ENCODE measurements at places on chromosomes 3 and 15.

DNA sequence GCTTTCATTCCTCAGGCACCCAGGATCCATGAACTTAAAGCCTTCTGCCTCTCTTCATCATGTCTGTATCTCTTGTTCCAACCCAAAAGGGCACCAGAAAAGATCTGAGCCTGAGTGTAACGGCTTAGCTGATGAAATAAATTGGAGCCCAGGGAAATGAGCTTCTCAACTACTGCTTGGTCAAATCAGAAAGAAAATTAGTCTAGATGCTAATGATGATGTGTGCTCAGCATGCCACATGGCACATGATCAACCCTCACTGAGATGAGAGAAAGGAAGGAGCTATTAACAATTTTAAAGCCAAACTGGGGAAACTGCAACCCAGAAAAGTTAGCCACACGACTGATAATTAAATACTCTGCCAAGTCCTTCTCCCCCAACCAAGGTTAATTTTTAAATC, 325.7 kb downstream of the CNTN3 start:
- DNase-seq = no peak

DNA sequence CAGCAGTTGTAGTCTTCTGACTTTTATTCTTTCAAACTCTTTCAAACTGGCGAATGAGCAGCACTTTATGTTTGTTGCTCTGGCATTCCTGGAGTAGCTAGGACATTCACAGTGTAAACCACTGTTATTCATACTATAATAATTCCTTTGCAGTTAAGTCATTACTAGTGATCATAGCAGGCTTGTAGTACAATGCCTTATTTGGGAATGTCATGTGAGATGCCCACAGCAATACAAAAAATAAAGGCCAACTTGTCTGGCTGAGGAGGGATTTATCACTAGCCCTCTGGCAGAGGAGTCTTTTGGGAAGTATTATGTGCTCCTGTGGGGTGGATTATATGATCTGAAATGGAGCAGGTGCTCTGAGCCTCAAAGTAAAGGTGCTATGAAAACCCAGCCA, 197.2 kb downstream of the VGLL3 start:
- DNase-seq = no peak

DNA sequence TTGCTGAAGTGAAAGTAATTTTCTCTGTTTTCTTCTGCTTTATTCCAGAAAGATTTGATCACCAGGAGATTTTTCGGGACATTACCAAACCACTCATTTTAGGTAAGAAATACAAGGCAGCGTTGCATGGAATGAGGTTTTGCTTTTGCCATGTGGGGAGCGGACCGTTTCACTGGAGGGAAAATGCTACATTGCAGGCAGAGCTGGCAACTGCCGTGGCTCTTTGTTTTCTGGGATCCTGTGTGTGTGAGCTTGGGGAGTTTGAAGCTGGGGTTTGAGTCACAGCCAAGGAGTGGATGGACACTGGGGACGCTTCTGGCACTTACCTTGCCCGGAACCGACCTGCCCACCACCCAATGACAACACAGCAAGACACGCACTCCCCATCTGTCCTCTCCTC, 109.9 kb downstream of the APBA2 start:
- no peak for DNase-seq

- DNase-seq = no peak
Observed at GRCh38 chr3:87766721-87767120, 292.1 kb downstream of the CGGBP1 start.

DNA sequence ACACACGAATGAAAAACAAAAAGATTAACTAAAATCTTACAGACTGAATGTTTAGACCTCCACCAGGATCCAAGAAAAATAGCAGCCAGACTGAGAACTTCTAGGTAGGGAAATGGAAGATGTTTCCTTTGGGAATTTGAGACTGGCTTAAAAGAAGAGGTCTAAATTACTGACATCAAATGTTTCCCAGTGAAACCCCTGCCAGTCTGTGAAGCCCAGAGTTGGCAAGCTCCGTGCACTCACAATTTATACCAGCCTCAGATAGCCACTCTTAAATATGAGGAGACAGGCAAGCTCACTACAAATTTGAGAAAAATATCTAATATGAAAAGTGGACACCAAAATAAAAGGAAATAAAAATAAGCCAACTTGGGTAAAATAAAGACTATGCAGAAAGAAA, 700.5 kb upstream of the ZNF385D start:
- no peak for DNase-seq
